ENCODE measurements at places on chromosomes 7 and 10.

- H3K27ac ChIP-seq: no peak overlapping the region
- no peaks in the 10 kb centered on the region for H3K36me3 ChIP-seq
- H3K4me1 ChIP-seq: no peaks in the 10 kb centered on the region
- no peak overlapping the region for H3K4me3 ChIP-seq
- DNase-seq: no peak
Measured at GRCh38 chr7:21624320-21624719, 81.5 kb downstream of the DNAH11 start.

- H3K36me3 ChIP-seq: no peaks in the 10 kb centered on the region
- H3K27me3 ChIP-seq: no peaks in the 10 kb centered on the region
- H3K27ac ChIP-seq: no peak overlapping the region
- H3K4me1 ChIP-seq: no peaks in the 10 kb centered on the region
- DNase-seq: no peak
Measured at GRCh38 chr7:88929719-88930118, 134.2 kb upstream of the TEX47 start.

DNA sequence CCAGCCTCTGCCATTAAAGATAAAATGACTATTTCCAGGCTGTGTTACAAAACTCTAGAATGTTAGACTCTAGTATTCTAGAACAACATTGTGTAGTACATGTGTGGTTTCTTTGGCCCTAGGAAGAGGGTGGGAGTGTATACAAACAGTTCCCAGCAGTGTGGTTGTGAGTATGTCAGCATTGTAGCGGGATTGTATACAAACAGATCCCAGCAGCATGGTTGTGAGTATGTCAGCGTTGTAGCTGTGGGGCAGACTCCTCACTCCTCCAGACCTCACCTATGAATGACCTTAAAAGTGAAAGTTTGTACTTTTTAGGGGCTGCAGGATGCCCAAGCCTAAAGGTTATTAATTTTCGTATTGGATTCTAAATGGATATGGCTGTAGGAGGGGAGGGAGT lies 6.9 kb upstream of the ACSL5 start:
- H3K27ac ChIP-seq: no peak overlapping the region
- no peak overlapping the region for H3K4me3 ChIP-seq
- H3K36me3 ChIP-seq: no peaks in the 10 kb centered on the region
- H3K27me3 ChIP-seq: no peaks in the 10 kb centered on the region
- DNase-seq: no peak

DNA sequence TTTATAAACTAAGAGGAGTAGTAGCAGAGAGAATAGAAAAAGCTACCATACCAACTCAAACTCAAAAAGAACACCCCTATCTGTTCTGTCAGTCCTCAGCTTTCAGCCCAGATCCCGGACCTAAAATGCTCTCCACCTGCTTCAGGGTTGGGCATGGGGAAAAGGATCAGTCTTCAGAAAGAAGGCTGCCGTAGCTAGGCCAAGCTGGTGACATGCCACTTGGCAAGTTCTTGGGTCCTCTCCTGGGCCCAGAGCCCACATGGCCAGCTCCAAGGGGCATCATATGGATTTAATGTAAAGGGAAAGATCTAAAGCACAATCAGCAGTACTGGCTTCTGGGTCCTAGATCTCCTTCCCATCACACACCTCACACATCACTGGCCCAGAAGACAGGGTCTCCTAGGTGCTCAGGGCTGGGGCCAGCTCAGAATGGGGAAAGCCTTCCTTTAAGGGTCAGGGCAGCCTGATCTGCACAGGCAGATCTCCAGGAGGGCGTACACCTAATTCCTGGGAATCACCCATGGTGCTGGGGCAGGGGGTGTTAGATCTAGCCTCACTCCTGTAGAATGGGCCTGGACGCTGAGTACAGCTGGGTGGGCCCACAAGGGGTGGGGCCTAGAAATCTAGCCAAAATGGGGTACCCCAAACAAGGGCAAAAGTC lies 2.5 kb downstream of the VAX1 start:
- H3K4me1 ChIP-seq: no peaks in the 10 kb centered on the region
- no peak for DNase-seq
- no peak overlapping the region for H3K27ac ChIP-seq
- H3K36me3 ChIP-seq: no peaks in the 10 kb centered on the region

GRCh38 chr10:66038623-66039022 lies 887.2 kb upstream of the LRRTM3 start:
- H3K27me3 ChIP-seq: no peaks in the 10 kb centered on the region
- no peak overlapping the region for H3K27ac ChIP-seq
- H3K36me3 ChIP-seq: no peaks in the 10 kb centered on the region
- peaks cover 7% of the 10 kb centered on the region for H3K4me1 ChIP-seq
- no peak for DNase-seq

GRCh38 chr7:105886776-105887175 lies 10.4 kb upstream of the ATXN7L1 start:
- H3K27me3 ChIP-seq: no peaks in the 10 kb centered on the region
- H3K27ac ChIP-seq: no peak overlapping the region
- no peak overlapping the region for H3K4me3 ChIP-seq
- H3K4me1 ChIP-seq: no peaks in the 10 kb centered on the region
